Stimulated activated CD8-positive, alpha-beta memory T cell treated with anti-CD3 and anti-CD28 coated beads, Interleukin-2, amount 100 ng/mL, for 1 hour (primary cell): ENCODE measurements at places on chromosomes 6 and 20.

DNA sequence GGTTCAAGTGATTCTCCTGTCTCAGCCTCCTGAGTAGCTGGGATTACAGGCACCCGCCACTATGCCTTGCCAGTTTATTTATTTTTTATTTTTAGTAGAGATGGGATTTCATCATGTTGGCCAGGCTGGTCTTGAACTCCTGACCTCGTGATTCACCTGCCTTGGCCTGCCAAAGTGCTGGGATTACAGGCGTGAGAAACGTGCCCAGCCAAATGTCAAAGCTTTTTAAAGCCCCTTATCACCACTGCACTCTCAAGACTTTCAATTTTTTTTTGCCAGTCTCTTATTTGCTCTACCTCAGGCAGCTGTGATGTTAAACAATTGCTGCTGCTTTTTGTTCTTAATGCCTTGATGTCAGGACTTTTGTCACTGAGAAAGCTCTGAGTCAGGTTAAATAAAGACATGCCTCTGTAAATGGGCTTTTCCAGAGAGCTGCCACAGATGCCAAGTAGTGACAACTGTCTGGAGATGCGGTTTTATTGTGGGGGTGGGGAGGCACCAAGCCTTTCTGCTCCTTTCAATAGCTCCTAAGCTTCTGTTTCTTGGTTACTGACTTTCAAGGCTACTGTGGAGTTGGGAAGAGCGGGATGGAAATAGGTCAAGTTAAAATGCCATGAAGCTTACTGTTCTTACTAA, 29.2 kb downstream of the RSPH3 start:
- no peak for DNase-seq

DNA sequence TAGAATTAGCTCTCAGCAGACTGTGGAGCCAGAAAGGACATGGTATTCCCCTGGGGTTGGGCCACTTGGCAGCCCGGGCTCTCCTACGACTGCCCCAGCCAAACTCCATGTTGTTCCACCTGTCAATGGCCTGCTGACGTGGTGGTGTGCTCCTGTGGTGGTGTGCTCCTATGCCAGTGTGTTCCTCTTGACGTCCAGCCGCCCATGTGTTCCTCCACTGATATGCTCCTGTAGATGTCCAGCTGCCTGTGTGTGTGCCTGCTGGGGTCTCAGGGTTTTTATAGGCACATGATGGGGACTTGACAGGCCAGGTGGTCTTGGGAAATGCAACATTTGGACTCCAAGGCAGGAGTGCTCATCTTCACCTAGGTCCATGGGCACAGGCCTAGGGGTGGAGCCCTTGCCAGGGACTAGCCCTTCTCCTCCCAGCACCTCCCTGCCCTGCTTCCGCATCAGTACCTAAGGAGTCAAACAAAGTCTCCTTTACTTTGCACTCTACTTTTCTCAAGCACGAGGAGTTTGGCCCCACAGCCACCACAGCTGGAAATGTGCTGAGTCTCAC, 133.5 kb downstream of the TINAG start:
- no peak for DNase-seq

GRCh38 chr6:95690328-95690727, 113.0 kb downstream of the MANEA start:
- DNase-seq = no peak

- DNase-seq = no peak
Observed at GRCh38 chr20:24767623-24768100, 181.4 kb upstream of the CST7 start.

- no peak for DNase-seq
Observed at GRCh38 chr6:141203902-141204575, 928.7 kb upstream of the GJE1 start.

- no peak for DNase-seq
Observed at GRCh38 chr6:132202574-132202973, 198.7 kb downstream of the MOXD1 start.

DNA sequence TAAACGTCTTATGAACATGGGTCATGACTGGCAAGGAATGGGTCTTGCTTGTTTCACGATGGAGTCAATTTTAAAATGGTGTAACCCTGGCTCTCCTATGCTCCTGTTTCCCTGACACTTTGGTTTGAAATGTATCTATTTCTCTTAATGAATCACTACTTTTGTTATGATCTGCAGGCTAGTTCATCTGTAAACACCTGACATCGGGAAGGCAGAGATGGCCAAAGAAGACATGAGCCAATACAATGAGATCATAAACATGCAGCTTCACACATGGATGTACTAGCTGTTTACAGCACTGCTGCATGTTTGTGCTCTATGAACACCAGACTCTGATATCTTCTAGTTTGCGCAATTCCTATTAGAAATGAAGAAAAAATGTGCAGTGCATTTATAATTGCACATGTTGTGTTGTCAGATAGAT, 11.0 kb upstream of the RAD21L1 start:
- no peak for DNase-seq

GRCh38 chr6:38261626-38262025, 378.1 kb downstream of the BTBD9 start:
- DNase-seq = no peak

- no peak for DNase-seq
Observed at GRCh38 chr20:5095931-5096330, 23.8 kb downstream of the PCNA start.

- no peak for DNase-seq
Observed at GRCh38 chr6:102525336-102525735, 1131.8 kb downstream of the GRIK2 start.
